ENCODE measurements at places on chromosomes 1 and 21.

GRCh38 chr21:27026501-27026900 is 59.6 kb upstream of the ADAMTS5 start:
- DNase-seq, result peak; percentile 7

- no peak for DNase-seq
Observed at GRCh38 chr1:111778541-111779051, 22.9 kb downstream of the DDX20 start.

- no peak for DNase-seq
Observed at GRCh38 chr21:14875704-14876523, 188.9 kb downstream of the NRIP1 start.

DNA sequence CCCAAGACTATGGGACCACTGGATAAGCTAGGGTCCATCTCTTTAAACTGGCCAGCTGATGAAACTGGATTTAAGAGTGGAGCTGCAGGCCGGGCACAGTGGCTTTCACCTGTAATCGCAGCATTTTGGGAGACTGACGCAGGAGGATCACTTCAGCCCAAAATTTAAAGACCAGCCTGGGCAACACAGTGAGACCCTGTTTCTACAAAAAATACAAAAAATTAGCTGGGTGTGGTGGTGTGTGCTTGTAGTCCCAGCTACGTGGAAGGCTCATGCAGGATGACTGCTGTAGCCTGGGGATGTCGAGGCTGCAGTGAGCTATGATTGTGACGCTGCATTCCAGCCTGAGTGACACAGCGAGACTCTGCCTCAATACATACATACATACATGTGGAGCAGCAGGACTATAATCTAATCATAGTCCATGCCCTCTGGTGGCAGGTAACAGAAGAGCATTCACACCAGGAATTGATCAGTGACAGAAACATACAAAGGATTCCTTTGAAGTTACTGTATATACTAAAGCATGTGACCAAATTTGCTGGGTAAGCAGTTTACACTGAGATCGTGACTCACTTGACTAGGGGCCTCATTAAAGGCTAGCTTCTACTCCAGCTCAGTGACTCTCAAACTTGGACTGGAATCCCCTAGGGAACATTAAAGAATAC is 101.5 kb upstream of the SLFNL1 start:
- peak; percentile 89 for DNase-seq

GRCh38 chr21:33644383-33645074 is 2.2 kb downstream of the ITSN1 start:
- DNase-seq, result peak; percentile 18

DNA sequence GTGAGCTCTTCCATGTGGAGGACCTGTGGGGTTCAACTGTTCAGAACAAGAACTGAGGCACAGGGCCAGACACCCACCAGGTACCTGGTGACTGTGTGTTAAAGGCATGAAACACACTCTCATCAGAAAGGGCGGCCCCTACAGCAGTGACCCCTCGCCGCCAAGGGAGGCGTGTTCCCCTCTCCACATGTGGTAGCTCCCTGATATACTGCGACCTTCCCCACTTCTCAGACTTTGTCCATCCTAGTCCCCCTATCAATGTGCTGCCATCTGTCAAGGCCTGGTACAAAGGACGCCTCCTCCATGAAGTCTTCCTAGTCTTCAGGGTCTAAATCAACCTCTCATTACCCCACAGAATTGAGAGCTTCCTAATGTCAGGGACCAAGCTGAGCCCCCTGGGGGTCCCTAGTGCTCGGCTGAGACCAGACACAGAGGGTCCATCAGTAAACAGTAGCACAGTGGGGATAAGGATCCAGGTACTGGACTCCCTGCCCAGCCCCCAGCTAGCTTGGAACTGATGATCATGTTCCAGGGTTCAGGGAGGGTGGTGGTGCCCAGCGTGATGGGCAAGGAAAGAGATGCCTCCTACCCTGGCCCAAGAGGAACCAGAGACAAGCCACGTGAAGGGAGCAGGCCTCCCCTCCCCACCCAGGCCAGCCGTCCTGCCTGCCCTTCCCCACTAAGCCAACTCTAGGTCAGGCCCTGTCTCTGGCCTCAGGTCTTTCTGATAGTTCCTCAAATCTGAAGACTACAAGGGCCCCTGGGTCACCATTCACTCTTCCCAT is 10.3 kb downstream of the SDC3 start:
- DNase-seq, result no peak

- peak; percentile 53 for DNase-seq
Observed at GRCh38 chr1:169118227-169118626, 11.7 kb downstream of the ATP1B1 start.

GRCh38 chr1:91557039-91557690 is 56.5 kb downstream of the CDC7 start:
- DNase-seq, result no peak

GRCh38 chr1:216739793-216740192 is 16.6 kb upstream of the ESRRG start:
- DNase-seq, result no peak

- no peak for DNase-seq
Observed at GRCh38 chr1:2861143-2861987, 59.9 kb upstream of the TTC34 start.

DNA sequence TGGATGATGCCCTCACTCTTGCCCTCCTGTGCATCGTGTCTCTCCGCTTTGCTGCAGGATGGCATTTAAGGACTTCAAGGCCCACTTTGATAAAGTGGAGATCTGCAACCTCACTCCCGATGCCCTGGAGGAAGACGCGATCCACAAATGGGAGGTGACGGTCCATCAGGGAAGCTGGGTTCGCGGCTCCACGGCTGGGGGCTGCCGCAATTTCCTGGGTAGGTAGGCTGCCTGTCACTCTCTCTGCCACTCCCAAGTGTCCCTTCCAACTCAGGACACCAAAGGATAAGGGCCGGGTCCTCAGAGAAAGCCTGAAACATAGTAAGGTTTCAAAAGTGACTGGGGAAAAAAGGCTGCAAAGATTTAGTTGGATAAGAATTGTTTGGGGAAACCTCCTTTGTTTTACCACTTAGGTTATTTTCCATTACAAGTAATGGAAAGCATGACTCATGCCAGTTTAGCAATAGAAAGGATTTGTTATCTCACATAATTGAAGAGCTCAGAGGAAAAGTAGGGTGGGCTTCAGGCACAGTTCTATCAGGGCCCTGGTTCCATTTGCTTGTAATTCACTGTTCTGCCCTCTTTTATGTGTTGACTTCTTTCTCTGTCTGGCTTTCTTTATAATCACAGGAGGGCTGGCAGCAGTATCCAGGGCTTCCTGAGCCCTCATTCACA is 31.9 kb downstream of the CAPN9 start:
- peak; percentile 49 for DNase-seq

DNA sequence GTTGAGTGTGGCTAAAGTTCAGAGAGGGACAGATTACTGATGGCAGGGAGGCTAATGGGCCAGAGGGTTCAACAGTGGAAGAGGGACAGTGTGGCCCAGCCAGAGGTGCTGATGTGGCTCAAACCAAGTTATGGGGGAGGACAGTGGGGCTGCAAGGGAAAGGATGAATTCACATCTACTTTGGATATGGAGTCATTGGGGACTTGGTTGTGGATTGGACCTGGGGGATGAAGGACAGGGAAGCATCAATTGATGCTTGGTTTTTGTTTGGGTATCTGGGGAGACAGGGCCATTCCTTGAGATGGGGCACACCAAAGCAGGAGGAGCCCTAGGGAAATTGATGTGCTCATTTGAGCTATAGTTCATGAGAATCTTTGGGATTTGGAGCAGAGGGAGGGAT is 23.3 kb downstream of the FOXO6 start:
- DNase-seq, result no peak

DNA sequence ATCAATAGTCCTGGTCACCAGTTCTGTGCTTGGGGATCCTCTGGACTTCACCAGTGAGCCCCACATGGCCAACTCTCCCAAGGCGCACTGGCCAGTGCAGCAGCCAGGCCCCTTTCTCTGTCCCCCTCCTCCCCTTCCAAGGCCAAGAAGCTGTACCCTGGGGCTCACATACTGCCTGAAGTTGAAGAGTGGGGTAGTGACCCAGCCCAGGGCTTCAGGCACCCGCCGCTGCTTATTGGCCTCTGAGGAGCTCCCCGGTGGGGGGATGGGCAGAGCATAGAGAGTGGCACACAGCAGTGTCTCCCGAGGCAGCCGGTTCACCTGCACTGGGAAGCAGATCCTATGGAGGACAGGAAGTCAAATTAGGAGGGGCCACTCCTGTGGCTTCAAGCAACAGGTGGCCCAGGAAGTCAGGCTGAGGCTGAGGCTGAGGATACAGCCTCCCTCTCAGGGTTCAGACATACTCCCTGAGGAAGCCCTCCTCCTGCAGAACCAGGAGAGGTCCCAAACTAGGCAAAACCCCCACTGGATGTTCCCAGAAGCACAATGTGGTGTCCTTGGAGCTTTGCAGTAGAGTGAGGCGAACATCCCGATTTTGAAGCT is 38.2 kb upstream of the PPP1R15B start:
- no peak for DNase-seq

DNA sequence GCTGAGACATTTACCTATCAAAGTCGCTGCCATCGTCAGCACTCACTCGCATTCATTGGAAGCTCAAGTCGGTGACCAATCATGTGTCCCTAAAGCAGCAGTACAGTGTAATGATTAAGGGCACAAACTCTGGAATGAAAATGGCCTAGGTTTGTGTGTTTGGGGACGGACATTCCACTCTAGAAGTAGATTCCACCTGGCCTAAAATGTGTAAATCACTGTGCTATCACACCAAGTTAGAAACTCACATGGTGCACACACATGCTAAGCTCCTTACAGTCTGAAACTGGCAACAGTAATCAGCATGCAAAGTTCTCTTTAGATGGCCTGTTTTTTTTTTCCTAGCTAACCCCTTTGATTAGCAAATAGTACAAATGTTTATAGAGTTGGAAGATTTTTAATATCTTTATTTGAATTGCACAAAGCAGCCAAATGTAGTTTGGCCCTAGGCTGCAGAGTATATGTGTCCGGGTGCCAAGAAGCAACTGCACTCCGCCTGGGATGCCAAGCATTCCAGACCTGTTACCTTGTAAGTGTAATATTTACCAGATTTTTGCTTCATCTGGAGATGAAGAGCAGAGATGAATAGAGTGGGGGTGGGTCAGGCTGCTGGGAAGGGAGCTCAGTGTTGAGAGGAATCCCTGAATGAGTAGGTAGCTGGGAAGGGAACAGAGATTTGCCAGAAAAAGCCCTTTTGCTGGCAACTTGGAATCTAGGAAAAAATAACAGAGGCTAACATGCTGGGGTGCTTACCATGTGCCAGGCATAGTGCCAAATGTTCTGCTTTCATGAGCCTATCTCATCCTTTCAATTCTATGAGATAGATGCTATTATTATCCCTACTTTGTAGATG is 35.2 kb downstream of the TGFB2 start:
- peak; percentile 85 for DNase-seq

DNA sequence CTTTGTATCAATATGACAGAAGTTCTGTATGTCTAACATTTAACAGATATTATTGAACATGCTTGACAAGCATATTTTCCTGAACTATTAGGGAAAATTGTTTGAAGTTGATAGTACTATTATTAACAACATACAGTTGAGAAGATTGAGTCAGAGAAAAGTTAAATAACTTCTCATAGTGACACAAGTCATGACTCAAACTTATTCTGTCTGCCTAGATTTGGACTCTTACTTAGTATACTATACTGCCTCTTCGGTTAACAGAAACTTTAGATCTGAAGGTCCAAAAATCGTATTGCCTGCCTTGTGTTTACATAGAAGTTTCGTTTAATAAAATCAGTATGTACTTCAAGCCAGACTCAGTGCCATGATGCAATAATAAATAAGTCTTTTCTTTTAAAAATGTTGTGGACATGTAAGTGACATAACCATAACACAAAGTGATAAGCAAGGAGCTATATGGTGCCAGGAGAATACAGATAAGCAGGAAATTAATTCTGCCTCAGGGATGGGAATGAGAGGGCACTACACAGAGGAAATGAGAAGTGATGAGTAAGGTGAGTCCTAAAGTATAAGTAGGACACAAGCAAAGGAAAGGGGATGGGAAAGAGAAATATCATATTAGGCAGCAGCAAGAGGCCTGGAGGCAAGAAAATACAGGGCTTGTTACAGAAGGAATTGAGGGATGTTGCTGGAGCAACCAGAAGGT is 48.1 kb downstream of the LHX9 start:
- DNase-seq, result peak; percentile 68

DNA sequence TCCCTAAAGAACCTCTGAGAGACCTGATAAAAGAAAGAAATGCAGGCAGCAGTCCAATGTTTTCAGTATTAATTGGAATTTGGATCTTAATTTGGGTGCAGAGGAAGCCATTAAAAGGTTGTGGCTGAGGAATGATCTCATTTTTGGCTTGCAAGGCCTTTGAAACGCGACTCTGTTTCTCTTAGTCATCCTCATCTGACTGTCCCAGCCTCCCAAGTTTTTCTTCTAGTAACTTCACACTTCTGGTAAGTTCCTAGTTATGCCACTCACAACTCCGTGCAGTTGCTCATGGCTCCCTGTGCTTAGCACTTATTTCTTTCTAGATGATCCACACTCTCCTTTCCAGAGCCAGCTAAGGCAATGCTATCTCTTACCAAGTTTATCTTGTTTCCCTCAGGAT is 147.4 kb upstream of the USP24 start:
- peak; percentile 23 for DNase-seq

DNA sequence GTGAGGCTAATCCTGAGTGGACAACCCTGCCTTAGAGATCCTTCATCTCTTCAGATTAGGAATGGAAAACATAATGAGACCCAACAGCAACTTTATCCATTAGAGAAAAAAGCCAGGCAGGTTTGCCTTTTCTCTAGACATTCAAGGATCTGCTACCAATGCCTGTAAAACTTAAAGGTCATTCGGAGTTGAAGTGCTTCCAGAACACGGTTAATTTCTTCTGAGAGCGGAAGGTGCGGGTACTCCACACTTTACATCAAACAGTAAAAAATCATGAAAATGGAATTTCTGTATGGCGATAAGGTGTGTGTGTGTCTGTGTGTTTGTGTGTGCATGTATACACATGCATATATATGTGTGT is 65.2 kb upstream of the PRKACB start:
- no peak for DNase-seq

DNA sequence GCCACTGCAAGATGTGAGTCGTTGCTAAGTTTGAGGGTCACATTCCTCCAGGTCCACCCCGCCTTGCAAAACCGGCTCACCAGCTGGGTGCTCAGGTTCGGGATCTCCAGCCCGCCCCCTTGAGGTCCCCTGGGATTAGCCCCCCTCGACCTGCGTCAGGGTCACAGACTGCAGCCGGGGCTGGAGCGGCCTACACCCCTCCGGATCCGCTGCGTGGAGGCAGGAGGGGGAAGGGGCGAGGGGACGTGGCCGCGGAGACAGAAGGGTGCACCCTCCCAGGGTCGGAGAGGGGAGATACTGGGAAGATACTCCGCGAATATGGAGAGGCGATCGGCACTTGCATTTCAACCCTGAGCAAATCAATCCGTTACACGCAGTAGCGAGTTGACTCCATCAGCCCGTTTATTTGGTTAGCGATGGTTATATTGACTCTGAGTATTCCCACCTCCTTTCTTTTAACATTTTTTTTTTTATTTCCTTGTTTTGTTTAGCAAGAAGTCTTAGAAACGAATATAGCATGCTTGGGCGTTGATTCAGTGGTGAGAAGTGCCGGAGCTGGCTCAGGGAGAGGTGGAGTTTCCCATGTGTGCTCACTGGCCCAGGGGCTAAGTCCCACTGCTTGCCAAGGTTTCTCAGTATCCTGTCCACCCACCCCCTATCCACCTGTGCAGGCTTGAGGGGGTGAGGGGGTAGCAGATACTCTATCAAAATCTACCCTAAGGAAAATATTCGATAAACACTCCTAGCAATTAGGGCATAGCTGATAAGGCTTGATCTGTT is 997 bp downstream of the IFNAR2 start:
- DNase-seq, result peak; percentile 91

Measured in bronchial epithelial cell (primary cell).